ENCODE measurements at places on chromosomes 5 and 9. TPM values are rescaled to one million over a fixed set of nuclear protein-coding genes. Genes with fewer than 3 reads are reported as not detected.

The BRD9 gene
- 44.1 TPM for total RNA-seq

The GPR151 gene
- not detected for total RNA-seq

The FOXD4L5 gene
- 0.03 TPM for total RNA-seq

The PITX1 gene
- total RNA-seq: 31.1 TPM

The ITK gene
- total RNA-seq: not detected

The WDR55 gene
- 28.2 TPM for total RNA-seq

The LCN15 gene
- not detected for total RNA-seq

The PCDHGB4 gene
- total RNA-seq: 0.56 TPM

The CYSRT1 gene
- total RNA-seq: 4.6 TPM

The PCDH1 gene
- total RNA-seq: 3.4 TPM

The STPG3 gene
- not detected for total RNA-seq

The ZNF346 gene
- 9.9 TPM for total RNA-seq

The UBAP1 gene
- total RNA-seq: 45.7 TPM

The MYMK gene
- total RNA-seq: not detected

The PLPP7 gene
- not detected for total RNA-seq

The FYB1 gene
- 9.0 TPM for total RNA-seq

The PFN3 gene
- total RNA-seq: not detected

The ADAMTS12 gene
- total RNA-seq: 6.4 TPM

The MARCHF6 gene
- total RNA-seq: 65.3 TPM

The SH3RF2 gene
- total RNA-seq: 2.4 TPM

The C5orf46 gene
- not detected for total RNA-seq

The THBS4 gene
- 0.23 TPM for total RNA-seq

The F2R gene
- total RNA-seq: 53.0 TPM

The KIF20A gene
- 39.4 TPM for total RNA-seq

The WHRN gene
- 6.4 TPM for total RNA-seq

The FCN2 gene
- not detected for total RNA-seq

The DMRT1 gene
- total RNA-seq: not detected

The PHYKPL gene
- total RNA-seq: 9.0 TPM

The DBH gene
- not detected for total RNA-seq

The SMIM33 gene
- not detected for total RNA-seq

The DDX4 gene
- not detected for total RNA-seq

The FAM153A gene
- not detected for total RNA-seq

The SLC6A7 gene
- not detected for total RNA-seq

The TARS1 gene
- total RNA-seq: 167 TPM

The PRRX2 gene
- total RNA-seq: 10.9 TPM

The CENPK gene
- 30.9 TPM for total RNA-seq

The RNF183 gene
- not detected for total RNA-seq

The CMYA5 gene
- total RNA-seq: 0.14 TPM

The ATP10B gene
- not detected for total RNA-seq

The ROR2 gene
- total RNA-seq: 1.3 TPM

Measured in A549 treated with Hydrocortisone at 1 μM for 4 hours (cell line).